ENCODE measurements at places on chromosomes 13 and 19. TPM values are rescaled to one million over a fixed set of nuclear protein-coding genes. Genes with fewer than 3 reads are reported as not detected.

The FAM83E gene
- total RNA-seq, result not detected

The ZNF729 gene
- not detected for total RNA-seq

GRCh38 chr19:41960973-41961372 lies 1.9 kb upstream of the RABAC1 start:
- DNase-seq, result no peak

- DNase-seq, result no peak
These were observed 65.3 kb downstream of the GPR12 start for GRCh38 chr13:26695360-26695705.

- no peak for DNase-seq
These were observed 1.1 kb downstream of the EML2 start for GRCh38 chr19:45637890-45638667.

GRCh38 chr13:56457535-56458190 lies 683.1 kb upstream of the PRR20A start:
- no peak for DNase-seq

DNA sequence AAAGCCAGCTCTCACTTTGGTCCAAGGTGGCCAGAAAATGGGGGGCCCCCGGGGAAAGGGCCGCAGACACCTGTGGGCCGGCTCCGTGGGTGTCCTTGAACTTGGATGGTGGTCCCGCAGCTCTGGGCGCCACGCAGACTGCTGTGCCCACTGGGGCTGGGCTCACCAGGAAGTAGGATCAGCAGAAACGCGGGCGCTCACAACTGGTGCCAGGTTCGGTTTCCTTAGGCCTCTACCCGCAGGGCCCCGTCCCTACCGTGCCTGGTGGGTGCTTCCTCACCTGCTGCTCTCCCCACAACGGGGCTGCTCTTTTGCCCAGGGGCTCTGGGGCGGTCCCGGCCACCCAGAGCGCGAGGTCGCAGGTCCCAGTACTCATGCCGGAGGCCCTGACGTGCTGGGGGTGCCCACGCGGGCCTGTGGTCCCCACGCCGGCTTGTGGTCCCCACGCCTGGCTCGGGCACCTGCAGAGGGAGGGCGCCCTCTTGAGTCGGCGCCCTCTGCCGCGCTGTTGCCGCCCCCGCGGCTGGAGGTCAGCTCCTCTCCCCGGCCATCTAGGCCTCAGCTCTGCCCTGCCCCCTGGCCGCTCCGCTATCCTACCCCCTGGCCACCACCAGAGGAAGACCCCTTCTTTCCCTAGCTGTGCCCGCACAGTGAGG lies 1303.6 kb downstream of the UQCRFS1 start:
- DNase-seq, result no peak

- DNase-seq, result peak; percentile 21
These were observed 25.6 kb downstream of the MLLT1 start for GRCh38 chr19:6253954-6254733.

- DNase-seq, result peak; percentile 38
These were observed 24.3 kb upstream of the TNFSF14 start for GRCh38 chr19:6694147-6694815.

GRCh38 chr19:35673121-35673804 lies 6.9 kb downstream of the UPK1A start:
- DNase-seq, result peak; percentile 81

GRCh38 chr13:31919971-31920726 lies 111.4 kb upstream of the FRY start:
- DNase-seq, result no peak

DNA sequence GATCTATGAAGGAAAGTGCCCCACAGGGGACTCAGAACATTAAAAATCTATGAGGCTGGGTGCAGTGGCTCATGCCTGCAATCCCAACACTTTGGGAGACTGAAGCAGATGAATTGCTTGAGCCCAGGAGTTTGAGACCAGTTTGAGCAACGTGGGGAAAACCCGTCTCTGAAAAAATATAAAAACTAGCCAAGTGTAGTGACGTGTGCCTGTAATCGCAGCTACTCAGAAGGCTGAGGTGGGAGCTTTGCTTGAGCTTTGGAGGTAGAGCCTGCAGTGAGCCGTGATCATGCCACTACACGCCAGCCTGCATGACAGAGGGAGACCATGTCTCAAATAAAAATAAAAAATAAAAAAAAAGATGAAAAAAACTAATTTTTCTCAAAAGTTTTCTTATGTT lies 1070.6 kb downstream of the PCDH9 start:
- DNase-seq, result no peak

DNA sequence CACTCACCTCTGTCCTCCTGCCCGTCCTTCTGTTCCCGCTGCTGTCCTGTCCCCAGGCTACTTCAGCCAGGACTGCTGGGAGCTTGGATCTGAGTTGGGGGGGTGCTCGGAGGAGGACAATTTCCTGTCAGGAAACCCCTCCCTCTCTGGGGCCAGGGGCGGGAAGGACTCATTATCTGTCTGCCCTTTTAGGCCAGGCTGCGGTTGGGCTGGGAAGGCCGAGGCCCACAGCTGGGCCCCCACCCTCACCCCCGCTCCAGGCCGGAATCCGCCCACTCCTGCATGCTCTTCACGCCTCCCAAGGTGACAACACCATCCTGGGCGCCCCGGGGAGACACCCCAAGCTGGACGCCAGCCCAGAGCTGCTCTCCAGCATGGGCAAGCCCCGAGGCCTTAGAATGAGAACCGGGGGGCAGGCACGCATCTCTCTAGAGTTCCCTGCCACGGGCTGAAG lies at the start of gene EXOC3L2:
EXOC3L2 (minus strand) TSS at position 74 of the 454 bp plus-strand sequence. CDS start 6,362 bp downstream, outside the sequence.
- DNase-seq, result no peak
